ENCODE measurements at places on chromosomes 7 and 10. TPM values are rescaled to one million over a fixed set of nuclear protein-coding genes. Genes with fewer than 3 reads are reported as not detected.

- DNase-seq, result no peak
These were observed 29.8 kb downstream of the PDGFA start for GRCh38 chr7:489876-490275.

DNA sequence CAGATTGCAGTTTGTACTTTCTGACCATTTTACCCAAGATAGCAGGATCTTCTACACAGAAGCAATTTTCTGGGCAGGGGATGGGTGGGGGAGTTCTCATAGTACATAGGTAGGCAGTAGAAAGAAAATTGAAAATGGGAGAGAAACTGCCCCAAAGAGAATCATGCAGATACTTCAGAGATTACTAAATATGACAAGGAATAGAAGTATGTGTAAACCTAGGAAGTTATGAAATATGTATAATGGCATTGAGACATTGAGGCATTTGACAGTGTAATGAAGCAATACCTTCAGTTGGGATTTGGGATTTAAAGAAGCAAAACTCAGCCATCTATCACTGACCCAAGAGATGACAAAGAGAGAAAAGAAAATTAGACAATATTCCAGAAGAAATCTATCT is 233.0 kb downstream of the PTN start:
- DNase-seq, result no peak

DNA sequence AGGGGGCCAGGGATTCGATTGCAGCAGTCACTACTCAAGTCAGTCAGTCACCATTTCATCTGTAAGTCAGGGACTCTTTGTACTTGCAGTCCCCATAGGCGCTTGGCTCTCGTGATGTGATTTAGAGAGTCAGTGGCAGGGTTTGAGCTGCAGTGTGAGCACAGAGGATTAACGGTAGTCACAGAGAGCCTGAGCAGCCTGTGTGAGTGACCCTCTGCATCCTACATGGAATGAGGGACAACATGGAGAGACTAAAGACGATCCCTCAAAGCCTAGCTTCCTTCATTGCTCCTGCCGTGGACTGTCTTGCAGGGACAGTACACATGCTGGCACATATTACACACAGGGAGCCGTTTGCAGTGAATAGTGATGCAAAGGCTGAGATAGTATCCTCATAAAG is 56.3 kb downstream of the PRPF18 start:
- no peak for DNase-seq

DNA sequence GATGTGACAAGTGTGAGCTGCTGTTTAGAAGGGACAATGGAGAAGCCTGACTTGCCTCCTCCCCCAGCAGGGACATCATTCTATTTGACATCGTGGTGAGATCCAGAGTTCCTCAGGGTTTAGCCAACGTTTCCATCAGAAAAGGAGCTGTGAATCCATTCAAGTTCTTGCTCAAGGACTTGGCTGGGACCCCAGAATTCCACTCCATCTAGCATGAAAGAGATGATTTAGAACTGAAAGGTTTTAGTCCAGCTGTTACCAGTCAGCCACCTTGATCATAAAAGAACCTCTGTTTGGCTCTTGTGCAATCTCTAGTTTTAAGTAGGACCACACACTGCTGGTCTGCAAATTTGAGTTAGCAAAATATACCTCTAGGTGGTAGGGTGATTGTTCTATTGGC is 337.6 kb downstream of the FRMD4A start:
- no peak for DNase-seq

DNA sequence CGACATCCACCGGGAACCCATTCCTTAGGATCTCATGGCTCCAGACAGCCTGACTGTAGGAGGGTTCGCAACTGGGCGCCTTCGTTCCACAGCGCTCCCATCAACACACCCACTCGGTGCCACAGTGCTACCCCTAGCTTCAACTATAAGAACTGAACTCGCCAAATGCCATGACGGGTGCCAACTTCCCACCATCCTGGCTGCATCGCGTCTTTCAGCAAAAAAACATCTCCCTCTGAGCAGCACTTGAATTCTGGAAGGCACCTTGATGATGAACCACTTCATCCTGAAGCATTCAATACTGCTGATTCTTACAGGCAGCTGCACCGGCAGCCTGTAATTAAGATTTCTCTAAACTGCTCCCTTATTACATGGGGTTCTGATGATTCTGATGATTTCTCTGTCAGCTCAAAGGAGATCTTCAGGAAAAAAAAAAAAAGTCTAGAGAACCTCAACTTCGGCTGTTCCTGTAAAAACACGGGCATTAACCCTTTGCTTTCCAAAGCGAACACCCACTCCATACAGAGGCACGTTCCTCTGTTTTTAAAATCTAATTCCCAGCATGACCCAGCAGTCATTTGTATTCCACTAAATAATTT is 1.3 kb downstream of the CYTH3 start:
- DNase-seq, result no peak

DNA sequence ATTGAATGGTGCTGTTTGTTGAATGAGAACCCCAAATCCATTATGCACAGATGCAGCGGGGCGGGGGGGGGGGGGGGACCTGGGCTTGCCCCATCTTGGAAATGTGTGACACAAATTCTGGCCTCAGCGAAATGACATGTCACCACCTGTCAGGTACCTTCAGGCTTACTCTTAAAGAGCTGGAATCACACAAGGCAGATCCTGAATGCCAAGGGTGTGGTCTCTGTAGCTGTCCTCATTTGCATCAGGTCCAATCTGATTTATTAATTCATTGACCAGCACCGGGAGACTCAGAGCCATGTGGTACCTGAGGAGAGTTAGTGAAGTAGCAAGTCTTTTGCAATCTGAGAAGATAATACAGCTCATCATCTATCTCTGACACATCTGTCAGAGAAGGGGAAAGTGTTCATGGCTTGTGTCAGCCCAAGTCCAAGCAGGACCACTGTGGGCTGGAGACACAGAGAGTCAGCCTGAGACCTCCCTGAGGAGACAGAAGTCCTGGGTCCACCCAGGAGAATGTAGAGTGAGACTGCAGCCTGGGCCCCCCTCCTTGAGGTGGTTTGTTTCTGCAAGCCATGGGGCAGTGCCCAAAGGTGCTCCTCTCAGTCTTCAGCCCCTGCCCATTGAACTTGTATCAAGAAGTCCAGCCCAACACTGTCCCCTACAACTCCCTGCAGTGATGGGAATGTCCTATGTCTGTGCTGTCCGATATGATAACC is 46.7 kb downstream of the ADCYAP1R1 start:
- DNase-seq, result no peak

- DNase-seq, result no peak
These were observed 445.5 kb upstream of the MKI67 start for GRCh38 chr10:128571745-128572144.

- no peak for DNase-seq
These were observed 304.9 kb upstream of the ZMIZ1 start for GRCh38 chr10:78763651-78764395.

DNA sequence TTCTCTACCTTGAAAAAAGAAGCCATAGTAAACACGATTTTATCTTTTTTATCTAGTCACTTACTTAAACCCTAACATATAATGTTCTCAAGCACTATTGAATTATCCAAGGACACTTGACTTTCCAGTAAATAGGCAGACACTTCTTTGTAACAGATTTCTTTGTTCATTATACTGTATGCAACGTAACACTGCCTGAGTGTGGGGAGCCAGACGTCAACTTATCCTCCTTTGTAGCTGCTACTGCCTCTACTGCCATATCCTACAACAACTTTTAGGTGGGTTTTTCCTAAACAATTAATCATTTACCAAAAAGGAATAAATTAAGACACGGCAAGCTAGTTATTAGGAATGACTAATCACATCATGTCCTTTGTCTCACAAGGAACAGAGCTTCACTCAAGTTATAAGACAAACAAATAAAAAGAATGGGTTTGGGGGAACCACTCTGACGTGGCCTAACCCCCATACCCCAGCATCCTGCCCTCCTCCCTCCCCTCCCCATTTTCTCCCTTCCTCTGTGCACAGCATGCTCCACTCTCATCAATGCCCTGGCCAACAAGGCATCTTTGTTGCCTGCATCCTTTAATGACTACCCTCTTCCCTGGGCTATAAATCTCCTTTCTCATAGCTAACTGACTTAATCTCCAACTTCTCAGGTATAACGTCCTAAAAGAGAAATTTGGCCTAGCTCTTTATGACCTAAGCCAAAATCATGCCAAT is 43.3 kb downstream of the DOCK4 start:
- no peak for DNase-seq

The A1CF gene
- polyA plus RNA-seq, result 5.3 TPM

The CD36 gene
- 27.3 TPM for polyA plus RNA-seq

The PCGF6 gene
- 12.3 TPM for polyA plus RNA-seq

The SPDYE8 gene
- polyA plus RNA-seq, result 0.64 TPM

The MUC12 gene
- polyA plus RNA-seq, result 0.38 TPM

Data from renal pelvis (tissue), 12 donors.